ENCODE measurements at places on chromosomes 16 and 17. TPM values are rescaled to one million over a fixed set of nuclear protein-coding genes. Genes with fewer than 3 reads are reported as not detected.

GRCh38 chr17:68205808-68206720, 41.8 kb upstream of the AMZ2 start:
- no peak for DNase-seq

SLFN14 gene
- total RNA-seq: 0.55 TPM

GOSR1 gene
- 69.9 TPM for total RNA-seq

- DNase-seq: no peak
Measured at GRCh38 chr16:6377956-6378355, 954.7 kb upstream of the RBFOX1 start.

DNA sequence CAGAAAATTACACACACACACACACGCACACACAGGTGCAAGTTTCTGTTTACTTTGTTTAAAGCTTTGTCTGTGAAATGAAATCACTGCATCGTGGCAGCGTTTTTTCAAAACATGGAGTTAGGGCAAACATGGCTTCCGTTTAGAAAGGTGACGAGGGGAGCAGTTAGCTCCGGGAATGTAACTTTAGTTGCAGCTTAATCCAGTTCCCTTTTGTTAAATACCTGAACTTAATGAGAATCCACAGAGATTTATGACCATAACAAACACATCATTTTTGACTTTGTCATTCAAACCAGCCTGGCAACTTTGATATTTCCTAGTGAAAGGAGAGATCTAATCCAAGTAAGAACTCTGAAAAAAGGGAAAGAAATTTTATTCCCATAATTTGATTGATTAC, 12.1 kb downstream of the HS3ST3A1 start:
- DNase-seq: no peak

DNA sequence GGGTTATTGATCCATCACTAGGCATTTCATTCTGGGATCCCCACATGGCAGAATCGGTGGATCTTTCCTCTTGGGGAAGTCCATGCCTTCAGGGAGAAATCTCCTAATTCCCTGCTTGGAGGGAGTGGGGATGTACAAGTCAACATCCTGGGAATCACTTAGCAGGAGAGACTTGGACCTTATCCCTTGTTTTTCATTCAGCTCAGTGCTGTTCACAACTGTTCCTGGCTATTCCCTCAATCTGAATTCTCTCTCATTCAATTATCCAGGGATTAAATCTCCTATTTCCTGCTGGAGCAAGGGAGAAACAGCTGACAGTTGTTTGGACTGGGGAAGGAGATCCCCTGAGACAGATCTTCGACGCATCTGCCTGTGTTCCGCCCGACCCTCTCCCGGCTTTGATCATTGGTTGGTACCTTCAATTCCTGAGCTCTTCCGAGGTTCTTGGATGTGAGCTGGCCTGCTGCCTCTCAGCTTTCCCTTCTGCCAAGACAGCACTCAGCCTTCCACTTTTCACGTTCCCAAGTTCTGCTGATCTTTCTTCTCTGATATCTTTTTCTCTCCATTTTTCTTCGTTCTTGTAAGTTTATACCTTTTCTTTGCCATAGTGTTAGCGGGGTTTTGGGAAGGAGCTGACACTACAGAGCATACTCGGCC, 115.4 kb upstream of the GNAO1 start:
- DNase-seq: peak; percentile 23

KCNH6 gene
- total RNA-seq: 0.99 TPM

KRTAP2-3 gene
- total RNA-seq: not detected

PAM16 gene
- 126 TPM for total RNA-seq

LITAFD gene
- total RNA-seq: 3.8 TPM

DNA sequence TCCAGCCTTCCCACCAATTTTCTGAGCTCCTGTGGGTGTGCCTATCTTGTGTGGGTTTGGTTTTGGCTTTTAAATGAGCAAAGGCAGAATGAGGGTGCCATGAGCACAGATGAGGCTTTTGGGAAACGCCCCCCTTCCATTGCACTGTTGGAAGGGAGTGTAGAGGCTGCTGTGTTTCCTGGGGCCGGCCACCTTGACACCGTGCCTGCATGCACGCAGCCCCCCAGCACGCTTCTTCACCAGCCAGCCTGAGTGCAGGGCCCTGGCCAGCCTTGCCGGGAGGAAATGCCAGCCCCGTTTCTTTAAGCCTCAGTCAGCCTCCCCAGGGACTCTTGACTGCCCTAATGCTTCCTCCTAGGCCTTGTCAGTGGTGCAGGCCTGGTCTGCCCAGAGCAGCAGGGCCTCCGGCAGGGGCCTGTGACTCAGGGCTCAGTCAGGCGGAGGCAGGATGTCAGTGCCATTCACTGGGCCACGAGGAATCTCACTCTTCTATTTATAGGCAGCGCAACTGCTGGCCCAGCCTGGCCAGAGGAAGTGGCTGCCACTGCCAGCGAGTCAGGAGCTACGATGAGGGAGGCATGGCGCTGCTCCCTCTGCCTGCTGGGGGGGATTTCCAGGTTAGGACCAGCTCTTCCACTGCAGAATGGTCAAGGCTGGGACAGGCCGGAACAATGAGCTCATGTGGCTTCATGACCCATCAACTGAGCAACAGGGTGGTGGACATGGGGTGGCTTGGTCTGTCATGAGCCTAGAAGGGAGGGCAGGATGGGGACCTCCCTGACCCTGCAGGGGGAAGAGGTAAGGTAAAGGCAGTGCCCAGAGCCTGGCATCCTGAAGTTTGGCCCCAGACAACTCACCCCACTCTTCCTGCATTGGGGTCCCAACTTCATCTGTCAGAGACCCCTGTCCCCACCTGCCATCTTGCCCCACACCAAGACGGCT, 205.2 kb downstream of the RAB11FIP4 start:
- peak; percentile 19 for DNase-seq

RNF222 gene
- total RNA-seq: 0.06 TPM

DNA sequence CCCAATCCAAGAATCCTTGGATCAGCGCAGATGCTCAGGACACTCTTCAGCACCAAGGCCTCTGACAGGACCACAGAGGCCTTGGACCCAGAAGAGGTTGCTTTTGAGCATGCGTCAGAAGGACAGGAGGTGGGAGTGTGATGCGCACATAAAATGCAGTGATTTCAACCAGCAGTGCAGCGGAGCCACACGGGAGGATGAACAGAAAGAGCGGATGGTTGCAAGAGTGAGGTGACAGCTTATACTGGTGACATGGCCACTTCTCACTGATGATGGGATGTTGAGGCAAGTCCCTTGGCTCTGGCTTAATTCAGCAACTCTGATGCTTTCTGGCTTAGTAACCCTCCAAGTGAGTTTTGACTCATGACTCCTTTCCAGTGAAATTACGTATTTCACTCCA, 25.2 kb upstream of the ERN1 start:
- no peak for DNase-seq

ITGAD gene
- not detected for total RNA-seq

- DNase-seq: no peak
Measured at GRCh38 chr16:72458035-72458434, 286.1 kb upstream of the PMFBP1 start.

- no peak for DNase-seq
Measured at GRCh38 chr16:68605746-68606145, 39.4 kb upstream of the CDH3 start.

CDH1 gene
- total RNA-seq: 0.94 TPM

DNA sequence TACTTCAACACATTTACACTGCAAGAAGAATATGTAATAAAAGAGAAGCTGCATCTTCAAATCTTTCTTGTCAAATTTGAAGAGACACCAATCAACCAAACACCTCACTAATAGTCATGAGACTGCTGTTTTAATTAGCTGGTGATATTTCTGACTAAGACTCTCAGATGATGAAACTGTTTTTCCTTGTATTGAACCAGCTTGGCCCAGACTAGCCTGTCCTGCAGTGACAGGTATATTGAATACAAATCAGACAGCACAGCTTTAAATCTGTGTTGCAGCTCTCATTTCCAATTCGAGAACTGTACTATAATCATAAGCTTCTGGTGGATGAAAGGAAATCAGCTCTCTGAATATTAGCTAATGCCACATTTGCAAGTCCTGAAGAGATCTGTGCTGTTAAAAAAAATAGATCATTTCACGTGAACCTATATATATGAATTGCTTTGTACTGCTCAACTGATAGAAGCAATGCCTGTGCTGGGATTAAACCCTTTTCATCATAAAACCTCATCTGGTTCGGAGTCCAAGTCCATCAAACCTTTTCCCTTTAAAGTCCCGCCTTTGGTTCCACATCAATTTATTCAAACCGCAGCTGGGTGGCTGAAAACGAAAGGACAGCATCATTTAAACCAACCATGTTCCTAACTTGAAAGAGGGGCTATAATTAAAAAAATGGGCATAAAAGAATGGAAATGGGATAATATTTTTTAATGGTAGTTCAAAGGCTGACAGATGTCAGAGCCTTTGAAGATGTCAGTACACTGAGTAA, 306.2 kb downstream of the CEP112 start:
- no peak for DNase-seq

DNA sequence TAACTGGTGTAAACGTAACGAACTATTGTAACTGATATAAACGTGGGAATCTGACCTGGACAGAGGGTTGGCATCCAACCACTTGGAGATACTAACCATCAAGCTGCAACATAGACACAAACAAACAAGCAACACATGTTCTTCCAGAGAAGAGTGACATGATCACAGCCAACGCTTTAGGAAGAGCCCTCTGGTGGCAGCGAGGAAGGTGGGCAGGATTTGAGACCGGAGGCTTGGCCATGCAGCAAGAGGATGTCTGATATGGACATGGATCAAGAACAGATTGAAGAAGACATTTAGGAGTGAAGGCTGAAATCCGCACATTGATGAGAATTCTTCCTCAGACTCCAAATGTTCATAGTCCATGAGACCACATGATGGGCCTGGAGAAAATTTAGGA, 40.3 kb upstream of the TNRC6A start:
- peak; percentile 58 for DNase-seq

DNA sequence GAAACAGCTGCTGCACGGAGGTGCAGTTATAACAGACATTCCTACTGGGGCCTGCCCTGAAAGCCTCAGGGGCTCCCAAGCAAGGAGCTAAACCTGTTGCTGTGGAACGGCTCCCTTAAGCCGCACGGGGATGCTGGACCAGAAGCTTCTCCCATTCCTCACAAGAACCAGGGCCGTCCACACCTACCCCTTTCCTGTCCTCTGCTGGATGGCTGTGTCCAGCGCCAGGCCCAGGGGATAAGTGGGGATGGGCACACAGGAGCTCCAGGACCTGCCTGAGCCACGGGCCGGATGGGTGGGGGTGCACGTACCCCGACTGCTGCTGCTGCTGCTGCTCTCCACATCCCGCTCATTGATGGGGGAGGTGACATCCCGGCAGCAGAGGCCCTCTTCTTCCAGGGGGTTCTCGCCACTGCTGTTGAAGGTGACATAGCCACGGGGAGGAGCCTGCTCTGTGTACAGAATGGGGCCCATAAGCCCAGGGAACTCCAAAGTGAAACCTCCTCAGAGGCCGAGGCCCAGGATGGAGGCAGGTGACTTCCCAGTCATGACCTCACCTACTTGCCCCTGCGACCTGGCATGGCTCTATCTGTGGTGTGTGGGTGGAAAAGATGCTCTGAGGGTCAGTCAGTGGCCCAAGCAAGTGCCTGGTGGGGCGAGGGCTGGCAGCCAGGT, 8.6 kb downstream of the NUDT16L1 start:
- DNase-seq: no peak

DNA sequence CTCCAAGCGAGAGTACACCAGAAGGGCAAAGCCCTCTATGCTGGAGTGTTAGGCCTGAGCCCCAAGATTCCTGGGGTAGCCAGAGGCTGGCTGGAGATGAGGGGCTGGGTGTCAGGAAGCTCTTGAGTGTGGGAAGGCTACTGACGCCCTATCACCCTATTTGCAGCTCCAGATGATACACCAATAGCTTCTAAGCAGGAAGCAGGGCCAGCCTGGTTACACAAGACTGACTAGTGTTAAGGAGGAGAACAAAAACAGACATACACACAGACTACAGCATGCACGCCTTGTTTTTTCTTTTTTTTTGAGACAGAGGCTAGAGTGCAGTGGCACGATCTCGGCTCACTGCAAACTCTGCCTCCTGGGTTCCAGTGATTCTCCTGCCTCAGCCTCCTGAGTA, 15.9 kb downstream of the POLR3K start:
- DNase-seq: no peak

GRCh38 chr16:48334325-48334724, 50.9 kb downstream of the SIAH1 start:
- DNase-seq: no peak

GRCh38 chr17:32298721-32299579, 33.3 kb downstream of the RHBDL3 start:
- no peak for DNase-seq

GRCh38 chr17:15083225-15083624, 181.9 kb downstream of the PMP22 start:
- no peak for DNase-seq

DNA sequence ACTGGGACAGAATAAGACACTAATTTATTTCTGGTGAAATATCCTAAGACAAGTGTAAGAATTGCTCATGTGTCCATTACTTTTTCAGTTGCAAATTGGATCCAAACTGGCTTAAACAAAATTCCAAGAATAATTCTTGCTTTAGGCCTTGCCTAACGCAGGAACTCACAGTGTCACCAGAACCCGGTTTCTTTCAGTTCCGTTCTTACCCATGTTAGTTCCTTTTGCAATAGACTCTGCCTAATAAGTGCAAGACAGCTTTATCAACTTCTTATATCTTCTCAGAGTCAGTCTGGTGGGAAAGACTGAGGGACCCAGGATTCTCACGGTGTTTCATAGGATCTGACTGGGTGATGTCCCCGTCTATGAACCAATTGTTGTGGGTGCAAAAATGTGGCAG, 24.7 kb downstream of the GDE1 start:
- no peak for DNase-seq

DNA sequence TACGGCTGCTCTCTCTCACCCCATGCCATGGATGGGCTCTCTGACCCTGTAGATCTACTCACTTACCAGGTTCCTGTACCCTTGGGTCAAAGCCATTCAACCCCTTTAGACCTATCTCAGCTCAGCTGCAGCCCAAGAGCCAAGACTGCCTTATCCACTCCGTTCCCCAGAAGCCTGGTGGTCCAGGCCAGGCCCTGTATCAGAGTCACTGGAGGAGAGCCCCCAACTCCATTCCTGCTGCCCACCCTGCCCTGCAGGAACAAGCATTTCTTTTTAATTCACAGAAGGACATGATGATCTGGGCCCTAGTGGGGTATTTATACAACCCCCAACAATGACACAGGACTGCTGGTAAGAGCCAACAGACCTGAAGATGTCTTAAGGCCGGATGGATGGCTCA, 76.8 kb downstream of the AIPL1 start:
- no peak for DNase-seq

DNA sequence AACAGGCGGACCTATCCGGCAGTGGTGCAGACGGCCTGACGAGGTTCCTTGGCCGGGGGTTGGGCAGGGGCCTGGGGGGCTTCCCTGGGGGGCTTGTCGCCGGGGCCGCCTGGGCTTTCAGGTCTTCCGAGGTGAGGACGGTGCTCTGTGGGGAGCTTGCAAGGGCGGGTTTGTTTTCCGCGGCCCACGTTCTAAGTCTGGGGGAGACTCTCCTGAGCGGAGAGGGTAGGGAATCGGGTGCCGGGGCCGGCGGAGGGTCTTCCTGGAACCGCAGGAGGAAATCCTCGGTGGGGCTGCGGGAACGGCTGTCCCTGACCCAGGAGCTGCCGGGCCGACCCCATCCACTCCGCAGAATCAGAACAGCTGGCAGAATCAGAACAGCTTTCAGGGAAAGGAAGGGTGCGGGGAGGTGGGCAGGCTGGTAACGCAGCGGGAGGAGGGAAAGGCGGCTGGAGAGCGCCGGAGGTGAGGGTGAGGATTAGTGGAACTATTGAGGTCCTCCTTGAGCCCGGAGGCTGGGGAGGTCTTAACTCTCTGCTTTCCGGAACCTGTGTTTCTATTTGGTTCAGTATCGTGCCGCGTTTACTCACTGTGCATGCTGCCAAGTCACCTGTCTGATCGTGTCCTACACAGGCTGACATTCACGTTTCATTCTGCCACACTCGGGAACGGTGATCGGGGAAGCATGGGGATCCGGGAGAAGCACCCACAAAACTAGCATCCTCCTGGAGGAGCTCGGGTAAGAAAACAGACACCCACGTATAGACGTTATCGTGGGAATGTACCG, 28.9 kb downstream of the CPSF4L start:
- DNase-seq: peak; percentile 40

All from testis (tissue), 5 donors.